ENCODE measurements at places on chromosomes 12 and 14. TPM values are rescaled to one million over a fixed set of nuclear protein-coding genes. Genes with fewer than 3 reads are reported as not detected.

LMNTD1 gene
- not detected for total RNA-seq

MORN3 gene
- total RNA-seq: 0.63 TPM

FAM222A gene
- total RNA-seq: 0.54 TPM

DNA sequence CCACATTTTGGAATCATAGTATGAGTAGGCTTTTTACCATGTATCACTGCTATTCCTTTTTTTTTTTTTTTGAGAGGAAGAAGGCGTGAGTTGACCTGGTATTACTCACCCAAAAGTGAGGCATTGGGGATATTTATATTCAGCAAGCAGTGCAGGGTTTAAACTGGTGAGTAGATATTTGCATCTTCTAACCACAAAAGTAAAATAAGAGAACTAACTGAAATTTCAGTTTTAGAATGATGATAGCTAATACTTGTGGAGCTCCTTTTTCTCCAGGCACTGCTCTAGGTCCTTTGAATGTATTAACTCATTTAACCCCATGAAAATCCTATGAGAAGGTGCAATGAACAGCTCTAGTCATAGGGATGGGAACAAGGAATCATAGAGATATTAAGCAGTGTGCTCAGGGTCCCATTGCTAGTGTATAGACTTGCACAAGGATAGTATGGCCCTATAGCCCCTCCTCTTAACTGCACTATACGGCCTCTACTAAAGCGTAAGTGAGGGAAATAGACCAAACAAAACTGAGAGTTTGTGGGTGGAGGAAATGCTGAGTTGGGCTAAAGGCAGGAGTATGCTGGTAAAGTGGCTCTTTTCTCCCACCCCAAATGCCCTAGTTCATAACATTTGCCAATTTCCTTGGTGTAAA, 104.3 kb upstream of the MAX start:
- peak; percentile 70 for DNase-seq

DNA sequence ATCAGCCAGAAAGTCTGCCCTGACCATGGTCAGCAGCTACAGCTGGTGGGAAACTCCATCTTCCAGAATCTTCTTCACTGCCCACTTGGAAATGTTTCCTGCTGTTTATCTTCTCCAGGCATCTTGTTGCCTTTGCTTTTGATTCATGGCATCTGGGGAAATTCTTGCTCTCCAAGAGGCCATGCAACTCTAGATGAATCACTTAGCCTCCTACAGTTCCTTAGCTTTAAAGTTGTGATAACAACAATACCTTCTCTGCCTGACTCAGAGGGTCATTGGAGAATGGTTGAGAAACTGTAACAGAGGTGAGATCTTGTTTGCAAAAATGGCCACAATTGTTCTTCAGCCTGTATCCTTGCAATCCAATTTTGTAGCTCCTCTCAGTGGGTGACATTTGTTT, 121.0 kb upstream of the VRK1 start:
- DNase-seq: peak; percentile 25

- peak; percentile 45 for DNase-seq
Measured at GRCh38 chr12:58341791-58342190, 400.4 kb downstream of the ATP23 start.
